ENCODE measurements at places on chromosomes 7 and 10.

- no peak for DNase-seq
Observed at GRCh38 chr7:20541608-20542349, 73.7 kb upstream of the ABCB5 start.

- DNase-seq = no peak
Observed at GRCh38 chr10:30467651-30468338, 33.8 kb downstream of the MAP3K8 start.

DNA sequence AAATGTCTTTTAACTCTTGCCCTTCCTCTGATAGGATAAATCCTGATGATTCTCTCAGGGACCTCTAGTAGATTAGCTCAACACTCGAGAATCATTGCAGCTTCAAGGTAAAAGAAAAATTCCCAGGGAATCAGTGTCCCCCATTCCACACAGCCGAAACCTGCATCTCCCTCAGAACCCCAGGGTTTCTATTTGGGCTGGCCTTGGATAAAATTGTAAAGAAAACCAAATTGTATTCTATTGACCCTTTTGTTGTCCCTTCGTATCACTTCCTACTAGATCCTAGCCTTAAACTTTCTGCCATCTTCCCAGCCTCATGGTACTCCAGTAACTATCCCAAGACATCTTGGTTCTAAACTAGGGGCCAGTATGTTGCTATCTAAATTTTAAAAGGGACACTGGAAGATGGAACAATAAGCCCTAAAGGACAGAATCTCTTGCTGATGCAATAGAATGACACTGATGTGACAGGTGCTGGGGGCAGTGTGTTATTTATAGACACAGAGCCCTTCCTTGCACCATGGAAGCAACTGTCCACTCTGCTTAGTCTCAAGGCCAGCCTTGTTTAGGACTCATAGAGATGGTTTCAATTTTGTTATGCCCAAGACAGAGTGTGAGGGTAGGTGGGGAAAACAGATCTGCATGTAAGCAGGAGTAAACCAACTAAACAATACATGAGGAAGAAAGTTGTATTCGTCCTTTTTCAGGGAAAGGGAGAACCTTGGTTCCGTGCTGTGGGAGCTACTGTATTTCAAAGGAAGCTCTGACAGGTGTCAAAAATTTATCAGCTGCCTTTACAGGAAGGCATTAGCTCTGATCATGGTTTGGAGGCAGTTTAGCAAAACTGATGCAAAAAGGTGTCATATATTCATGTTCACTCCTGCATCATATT, 7.6 kb downstream of the ASB15 start:
- DNase-seq = no peak

GRCh38 chr7:115233809-115234208, 311.9 kb downstream of the MDFIC start:
- no peak for DNase-seq
